ENCODE measurements at places on chromosomes 12 and 14.
A peak's percentile ranks its signal among the peaks of the same experiment; 100 is the strongest.

DNA sequence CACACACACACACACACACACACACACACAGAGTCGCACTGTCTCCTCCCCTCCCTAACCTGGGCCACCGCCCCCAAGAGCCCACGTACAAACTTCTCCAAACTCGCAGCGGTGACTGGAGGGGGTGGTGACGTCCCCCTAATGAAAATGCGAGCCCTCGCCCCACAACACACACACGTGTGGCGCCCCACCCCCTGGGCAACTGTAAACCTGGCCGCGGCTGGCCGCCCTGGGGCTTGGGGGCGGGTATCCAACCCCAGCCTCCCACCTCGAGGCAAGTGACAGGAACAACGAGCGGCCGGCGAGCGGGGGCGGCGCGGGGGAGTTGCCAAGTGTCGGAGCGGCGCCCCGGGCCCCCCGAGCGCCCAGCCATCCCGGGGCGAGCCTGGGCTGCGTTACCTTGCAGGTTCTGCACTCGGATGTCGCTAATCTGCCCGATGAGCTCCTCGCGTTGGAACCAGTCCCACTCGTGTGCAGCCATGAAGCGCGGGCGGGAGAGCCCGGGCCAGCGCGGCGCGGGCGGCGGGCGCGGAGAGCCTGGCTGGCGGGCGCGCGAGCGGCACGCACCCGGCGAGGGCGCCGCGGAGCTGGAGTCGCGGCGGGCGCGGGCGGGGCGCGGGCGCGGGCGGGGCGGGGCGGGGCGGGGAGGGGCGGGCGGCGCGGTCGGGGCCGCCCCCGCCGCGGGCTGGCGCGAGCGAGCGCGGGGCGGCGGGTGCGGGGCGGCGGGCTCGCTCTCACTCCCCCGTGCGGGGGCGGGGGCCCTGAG is at the start of gene CLMN:
TSS of gene CLMN (minus strand) at position 597 of the 766 bp plus-strand sequence. CDS start at position 481, 116 bp downstream.
- DNase-seq: no peak

DNA sequence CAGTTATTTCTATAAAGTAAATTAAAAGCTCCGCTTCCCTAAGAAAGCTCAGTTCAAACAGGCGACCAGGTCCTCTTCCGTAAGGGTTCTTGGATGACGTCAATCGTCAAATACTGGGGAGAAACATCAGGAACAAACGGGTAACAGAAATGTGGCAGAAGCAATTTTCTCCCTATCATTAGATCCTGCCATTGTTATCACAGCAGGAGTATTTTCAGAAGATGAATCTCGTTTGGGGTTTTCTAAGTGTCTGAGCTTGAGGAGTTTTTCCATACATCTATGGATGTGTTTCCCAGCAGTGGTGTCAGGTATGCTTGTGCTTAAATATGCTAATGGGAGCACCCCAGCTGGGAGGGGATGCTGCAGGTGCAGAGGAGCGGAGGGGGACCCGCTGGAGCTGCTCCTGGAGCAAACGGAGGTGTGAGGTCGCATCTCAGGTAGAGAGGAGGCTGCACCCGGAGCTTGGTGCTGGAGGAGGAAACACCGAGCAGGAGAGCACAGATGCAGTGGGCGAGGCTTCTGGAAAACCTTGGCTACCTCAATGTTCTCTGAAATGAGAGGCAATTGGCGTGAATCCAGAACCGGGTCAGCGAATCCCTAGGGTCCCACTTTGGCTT is 795.5 kb downstream of the AACS start:
- DNase-seq: no peak

DNA sequence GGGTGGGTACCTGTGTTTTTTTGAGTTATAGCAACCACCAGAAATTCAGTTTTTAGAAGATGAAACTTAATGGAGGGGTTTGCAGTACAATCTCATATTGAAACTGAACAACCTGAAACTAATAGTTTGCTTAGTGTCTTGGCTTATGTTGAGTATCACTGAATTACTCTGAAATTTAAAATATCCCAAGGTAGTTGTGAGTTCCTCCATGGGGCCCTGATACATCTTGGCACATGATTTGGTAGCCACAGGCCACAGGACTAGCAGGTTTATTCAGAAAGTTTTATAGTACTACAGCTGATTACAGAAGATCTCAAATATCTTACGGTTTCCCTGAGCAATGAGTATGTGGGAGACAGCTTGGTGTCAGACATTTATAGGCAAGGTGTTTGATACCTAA is 10.4 kb downstream of the PTGES3 start:
- peak; percentile 8 for DNase-seq

DNA sequence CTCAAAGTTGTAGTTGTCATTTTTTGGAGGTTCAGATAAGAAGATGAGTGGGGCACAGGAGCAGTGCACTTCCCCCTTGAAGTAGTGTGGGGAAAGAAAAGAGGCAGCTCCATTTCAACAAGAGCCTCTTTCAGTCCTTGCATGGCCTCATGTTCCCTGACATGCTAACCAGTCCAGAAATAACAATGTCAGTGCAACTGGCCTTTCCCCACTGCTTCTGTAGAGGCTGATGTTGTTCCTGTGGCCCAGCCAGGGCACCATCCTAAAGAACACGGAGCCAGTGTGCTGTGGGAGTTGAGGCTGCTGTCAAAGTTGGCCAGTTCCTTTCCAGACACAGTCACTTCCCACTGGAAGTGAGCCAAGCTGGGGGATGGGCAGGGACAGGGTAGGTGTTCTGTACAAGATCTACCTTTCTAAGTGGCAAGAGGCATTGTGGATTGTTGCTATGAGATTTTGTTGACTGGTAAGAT is 77.7 kb upstream of the SLC38A2 start:
- DNase-seq: peak; percentile 19

- no peak for DNase-seq
These were observed 1.2 kb downstream of the FOS start for GRCh38 chr14:75279763-75280290.

DNA sequence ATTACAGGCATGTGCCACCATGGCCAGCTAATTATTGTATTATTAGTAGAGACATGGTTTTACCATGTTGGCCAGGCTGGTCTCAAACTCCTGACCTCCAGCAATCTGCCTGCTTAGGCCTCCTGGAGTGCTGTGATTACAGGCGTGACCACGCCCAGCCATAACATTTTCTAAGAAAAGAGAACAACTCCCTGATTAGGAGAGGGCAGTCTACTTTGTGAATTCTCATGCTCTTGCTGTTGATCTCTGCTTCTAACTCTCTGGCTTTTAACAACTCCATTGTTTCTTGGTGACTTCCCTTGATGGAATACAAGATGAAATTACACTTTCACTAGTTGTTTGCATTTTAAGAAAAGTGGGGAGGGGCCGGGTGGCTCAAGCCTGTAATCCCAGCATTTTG is 33.6 kb downstream of the SSH1 start:
- no peak for DNase-seq

DNA sequence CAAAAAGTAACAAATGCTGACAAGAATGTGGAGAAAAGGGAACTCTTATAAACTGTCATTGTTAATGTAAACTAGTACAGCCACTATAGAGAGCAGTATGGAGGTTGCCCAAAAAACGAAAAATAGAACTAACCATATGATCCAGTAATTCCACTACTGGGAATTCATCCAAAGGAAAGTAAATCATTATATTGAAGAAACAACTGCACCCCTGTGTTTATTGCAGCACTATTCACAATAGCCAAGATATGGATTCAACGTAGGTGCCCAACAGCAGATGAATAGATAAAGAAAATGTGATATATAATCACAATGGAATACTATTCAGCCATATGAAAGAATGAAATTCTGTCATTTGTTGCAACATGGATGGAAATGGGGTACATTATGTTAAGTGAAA is 188.0 kb upstream of the E2F7 start:
- no peak for DNase-seq

DNA sequence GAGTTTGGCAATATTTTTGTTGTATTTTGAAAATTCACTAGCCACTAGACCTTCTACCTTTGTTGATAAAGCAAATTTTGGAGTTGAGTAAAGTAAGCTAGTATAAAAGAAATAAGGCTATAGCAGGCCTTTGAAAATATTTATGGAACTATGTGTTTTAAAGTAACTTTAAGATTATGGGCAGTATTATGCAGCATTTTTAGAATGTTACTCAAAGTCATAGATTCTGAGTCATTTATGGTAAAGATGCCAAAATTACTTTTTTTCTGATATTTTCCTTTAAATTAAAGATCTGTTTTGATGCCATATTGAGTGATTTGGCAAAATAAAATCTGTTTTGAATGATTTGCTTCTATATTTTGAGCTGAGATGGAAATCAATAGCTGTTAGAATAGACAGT is 57.2 kb downstream of the SYNE2 start:
- DNase-seq: no peak

- no peak for DNase-seq
These were observed 34.8 kb downstream of the TMEM229B start for GRCh38 chr14:67453575-67454300.

DNA sequence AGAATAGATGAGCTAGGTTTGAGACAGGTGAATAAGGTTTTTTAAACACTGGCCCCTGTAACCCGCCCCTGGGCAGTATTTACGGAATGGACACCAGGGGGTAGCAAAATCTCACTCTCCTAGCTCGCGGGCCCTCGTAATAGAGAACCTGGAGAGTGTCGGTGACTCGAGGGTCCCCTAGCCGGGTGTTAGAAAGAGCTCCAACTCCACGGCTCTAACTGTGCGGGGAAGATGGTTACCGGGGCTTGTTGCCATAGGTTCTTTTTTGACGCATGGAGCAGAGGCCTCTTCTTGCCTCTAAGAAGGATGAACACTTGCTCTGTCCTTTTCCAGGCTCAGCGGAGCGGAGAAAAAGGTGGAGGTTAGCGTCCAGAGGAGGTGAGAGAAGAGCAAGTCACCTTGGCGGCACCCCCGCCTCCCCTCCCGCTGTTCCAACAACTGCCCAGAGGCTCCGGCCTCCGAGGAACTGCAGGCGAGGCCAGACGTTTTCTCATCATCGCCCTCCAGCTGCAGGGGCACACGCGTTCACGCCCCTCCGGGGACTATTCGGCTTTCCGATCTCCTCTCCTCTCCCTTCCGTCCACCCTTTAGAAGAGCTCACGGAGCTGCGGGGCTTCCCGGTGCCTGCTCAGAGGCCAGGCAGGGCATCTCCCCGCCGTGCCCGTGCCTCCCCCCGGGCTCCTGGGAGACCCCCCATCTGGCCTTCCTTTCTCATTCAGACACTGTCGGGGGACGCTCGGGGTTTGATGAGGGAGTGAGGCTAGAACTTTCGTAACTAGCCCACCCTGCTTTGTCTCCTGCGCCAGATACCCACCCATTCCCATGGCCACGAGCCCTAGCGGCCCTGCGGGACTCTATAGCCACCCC is 1.4 kb upstream of the ARHGEF40 start:
- peak; percentile 25 for DNase-seq

- no peak for DNase-seq
These were observed 22.2 kb downstream of the LRRIQ1 start for GRCh38 chr12:85058339-85058738.

GRCh38 chr14:53430870-53431269 is 277.7 kb upstream of the DDHD1 start:
- DNase-seq: no peak

GRCh38 chr12:22535478-22535877 is 8.9 kb downstream of the C2CD5 start:
- no peak for DNase-seq

GRCh38 chr14:94100847-94101246 is 9.7 kb upstream of the IFI27 start:
- no peak for DNase-seq

DNA sequence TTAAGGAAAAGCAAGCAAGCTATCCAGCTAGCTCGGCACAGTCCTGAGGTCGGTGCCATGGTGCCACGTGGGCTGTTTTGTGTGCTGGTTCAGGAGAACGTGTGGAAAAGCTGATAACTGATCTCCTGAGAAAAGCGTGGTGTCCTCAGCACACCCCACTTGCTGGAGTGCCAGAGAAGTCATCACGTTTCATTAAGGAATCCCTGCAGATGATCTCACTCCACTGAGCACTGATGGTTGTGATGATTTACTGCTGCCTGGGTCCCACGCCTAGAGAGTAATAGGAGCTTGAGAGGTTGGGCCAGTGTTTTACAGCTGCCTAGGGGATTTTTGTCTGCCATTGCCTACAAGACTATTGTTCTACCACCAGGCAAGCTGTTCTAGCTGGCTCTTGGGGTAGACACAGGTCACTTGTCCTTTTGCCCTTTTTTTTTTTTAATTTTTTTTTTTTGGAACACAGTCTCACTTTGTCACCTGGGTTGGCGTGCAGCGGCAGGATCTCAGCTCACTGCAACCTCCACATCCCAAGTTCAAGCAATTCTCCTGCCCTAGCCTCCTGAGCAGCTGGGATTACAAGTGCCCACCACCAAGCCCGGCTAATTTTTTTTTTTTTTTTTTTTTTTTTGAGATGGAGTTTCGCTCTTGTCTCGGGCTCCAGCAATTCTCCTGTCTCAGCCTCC is 42.3 kb upstream of the EVL start:
- no peak for DNase-seq
